ENCODE measurements at places on chromosomes 2 and 18. TPM values are rescaled to one million over a fixed set of nuclear protein-coding genes. Genes with fewer than 3 reads are reported as not detected.

VAMP5 gene
- 10.4 TPM for total RNA-seq

RAB6C gene
- 0.52 TPM for total RNA-seq

TSGA10 gene
- total RNA-seq, result 15.0 TPM

VWA3B gene
- not detected for total RNA-seq

KCNK3 gene
- total RNA-seq, result 10.5 TPM

DSG3 gene
- total RNA-seq, result not detected

SERPINB7 gene
- not detected for total RNA-seq

CAPN13 gene
- 21.3 TPM for total RNA-seq

L3MBTL4 gene
- total RNA-seq, result 11.2 TPM

SLC9A2 gene
- total RNA-seq, result not detected

CCDC74A gene
- total RNA-seq, result 1.6 TPM

ADNP2 gene
- 9.2 TPM for total RNA-seq

MPP4 gene
- total RNA-seq, result not detected

FSIP2 gene
- 3.1 TPM for total RNA-seq

CXCR4 gene
- 10.6 TPM for total RNA-seq

SH3RF3 gene
- 1.3 TPM for total RNA-seq

FAM228A gene
- not detected for total RNA-seq

CIDEA gene
- not detected for total RNA-seq

PTMA gene
- 757 TPM for total RNA-seq

GREB1 gene
- 19.8 TPM for total RNA-seq

FAM237A gene
- not detected for total RNA-seq

TXNDC2 gene
- not detected for total RNA-seq

SPDYA gene
- 1.6 TPM for total RNA-seq

ANKRD62 gene
- 13.0 TPM for total RNA-seq

ITPRIPL1 gene
- 0.33 TPM for total RNA-seq

SP9 gene
- total RNA-seq, result not detected

Measured in body of pancreas (tissue), 4 donors.